Stimulated activated CD4-positive, alpha-beta T cell treated with anti-CD3 and anti-CD28 coated beads, Interleukin-12 subunit alpha, Interleukin-12 subunit beta, amount 100 ng/mL, for 48 hours (primary cell): ENCODE measurements at places on chromosomes 11 and 22.
A peak's percentile ranks its signal among the peaks of the same experiment; 100 is the strongest.

- DNase-seq: no peak
Measured at GRCh38 chr11:8541448-8541847, 52.6 kb downstream of the STK33 start.

- no peak for DNase-seq
Measured at GRCh38 chr11:34732831-34733230, 111.9 kb downstream of the EHF start.

- peak; percentile 80 for DNase-seq
Measured at GRCh38 chr22:37933711-37934376, 19.6 kb downstream of the C22orf23 start.

- no peak for DNase-seq
Measured at GRCh38 chr22:35209203-35209602, 48.1 kb upstream of the HMGXB4 start.

DNA sequence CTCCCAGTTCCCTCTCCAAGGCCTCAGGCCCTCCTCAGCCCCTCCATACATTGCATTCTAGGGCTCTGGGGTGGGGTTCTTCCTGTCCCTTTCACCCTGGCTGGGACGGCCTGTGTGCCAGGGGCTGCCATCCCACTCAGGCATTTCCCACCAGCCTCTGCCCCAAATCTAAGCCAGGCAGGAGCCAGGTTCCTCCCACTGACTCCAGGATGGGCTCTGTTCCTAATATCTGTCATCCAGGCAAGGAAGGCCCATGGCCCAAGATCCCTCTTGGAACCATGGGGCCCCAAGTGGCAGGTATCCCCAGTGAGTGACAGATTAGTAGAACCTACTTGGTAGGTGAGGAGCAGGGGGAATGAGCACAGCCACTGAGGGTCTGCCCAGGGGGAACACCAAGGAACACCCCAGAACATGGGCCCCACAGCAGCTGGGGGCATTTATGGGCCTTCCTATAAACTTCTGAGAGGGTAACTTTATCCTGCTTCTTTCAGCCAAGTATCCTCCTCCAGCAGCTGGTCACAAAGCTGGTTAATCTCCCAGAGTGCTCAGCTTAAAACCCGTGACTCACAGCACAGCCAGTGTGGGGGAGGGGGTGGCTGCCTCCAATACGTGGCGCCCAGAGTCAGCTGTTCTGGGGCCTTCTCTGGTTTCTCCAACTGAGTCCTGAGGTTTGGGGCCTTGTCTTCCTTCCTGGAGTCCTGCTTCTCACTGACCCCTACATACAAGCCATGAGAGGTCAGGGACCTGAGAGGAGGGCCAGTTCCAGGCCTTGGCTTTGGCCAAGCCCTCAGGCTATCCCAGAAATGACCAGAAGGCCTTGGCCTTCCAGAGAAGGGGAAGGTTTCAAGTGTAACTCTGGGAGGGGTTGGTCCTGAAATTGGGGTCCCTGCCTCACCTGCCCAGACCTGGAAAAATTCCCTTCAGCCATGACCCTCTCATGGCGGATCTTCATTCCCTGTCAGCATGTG lies 19.9 kb upstream of the MYOD1 start:
- DNase-seq: no peak

- DNase-seq: no peak
Measured at GRCh38 chr22:36015811-36016529, 12.7 kb downstream of the RBFOX2 start.

DNA sequence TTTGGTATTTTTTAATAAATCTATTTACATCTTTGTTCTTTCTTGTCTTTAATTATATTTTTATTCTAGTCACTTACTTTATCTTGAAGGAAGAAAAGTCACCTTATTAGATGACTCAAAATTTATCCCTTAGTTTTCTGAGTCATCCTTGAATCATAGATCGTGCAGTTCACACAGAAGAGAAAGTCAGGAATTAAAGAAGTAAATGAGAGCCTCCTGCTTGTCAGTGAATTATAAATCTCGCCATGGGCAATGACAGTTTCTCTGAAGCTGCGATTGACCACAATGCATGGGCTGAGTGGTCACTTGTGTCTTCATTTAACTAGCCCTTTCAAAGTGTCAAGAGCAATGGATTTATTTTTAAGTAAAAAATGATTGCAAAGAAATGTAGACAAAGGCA lies 91.2 kb downstream of the LUZP2 start:
- DNase-seq: no peak

GRCh38 chr11:31441296-31441695 lies 68.1 kb downstream of the IMMP1L start:
- no peak for DNase-seq

DNA sequence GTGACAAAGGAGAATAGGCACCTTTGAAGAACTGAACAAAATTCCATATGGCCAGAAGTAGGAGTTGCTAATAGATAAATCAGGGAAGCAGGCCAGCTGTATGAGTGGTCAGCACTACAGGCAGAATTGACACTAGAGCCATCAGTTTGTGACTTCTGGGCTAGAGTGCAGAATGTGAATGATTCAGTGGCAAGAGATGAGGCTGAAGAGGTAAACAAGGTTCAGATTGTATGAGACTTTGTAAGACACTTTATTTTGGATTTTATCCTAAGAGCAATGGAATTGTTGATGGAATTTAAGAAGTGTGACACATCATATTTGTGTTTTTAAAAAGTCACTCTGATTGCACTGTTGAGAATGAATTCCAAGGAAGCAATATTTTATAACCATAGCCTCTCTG lies 12.9 kb downstream of the BIRC3 start:
- DNase-seq: no peak

DNA sequence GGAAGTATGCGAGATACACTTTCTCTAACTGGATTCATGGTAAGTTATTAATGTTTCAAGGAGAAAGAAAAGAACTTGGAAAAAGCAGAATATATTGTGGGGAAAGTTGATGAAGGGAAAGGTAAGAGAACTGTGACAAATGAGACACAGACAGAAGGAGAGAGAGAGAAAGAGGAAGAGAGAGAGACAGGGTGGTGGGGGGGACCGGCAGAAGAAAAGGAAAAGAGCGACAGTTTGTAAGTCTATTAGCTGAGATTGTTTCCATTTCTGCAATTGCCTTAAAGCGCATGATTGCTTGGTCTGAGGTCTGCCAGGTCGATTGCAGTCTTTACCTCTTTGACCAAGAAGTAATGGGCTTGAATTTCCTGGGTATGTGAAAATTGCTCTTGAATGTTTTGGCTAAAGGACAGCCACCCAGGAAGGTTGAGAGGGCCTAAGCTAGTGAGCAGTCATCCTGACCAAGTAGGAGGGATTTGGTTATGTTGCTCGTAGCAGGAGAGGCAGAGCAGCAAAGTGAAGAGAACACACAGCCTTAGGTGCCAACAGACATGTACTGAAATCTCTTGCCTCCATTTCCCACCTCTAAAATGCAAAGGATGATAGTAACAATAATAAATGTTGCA lies 23.6 kb upstream of the TMA7B start:
- no peak for DNase-seq

- DNase-seq: no peak
Measured at GRCh38 chr11:74866557-74866956, 82.3 kb downstream of the XRRA1 start.

DNA sequence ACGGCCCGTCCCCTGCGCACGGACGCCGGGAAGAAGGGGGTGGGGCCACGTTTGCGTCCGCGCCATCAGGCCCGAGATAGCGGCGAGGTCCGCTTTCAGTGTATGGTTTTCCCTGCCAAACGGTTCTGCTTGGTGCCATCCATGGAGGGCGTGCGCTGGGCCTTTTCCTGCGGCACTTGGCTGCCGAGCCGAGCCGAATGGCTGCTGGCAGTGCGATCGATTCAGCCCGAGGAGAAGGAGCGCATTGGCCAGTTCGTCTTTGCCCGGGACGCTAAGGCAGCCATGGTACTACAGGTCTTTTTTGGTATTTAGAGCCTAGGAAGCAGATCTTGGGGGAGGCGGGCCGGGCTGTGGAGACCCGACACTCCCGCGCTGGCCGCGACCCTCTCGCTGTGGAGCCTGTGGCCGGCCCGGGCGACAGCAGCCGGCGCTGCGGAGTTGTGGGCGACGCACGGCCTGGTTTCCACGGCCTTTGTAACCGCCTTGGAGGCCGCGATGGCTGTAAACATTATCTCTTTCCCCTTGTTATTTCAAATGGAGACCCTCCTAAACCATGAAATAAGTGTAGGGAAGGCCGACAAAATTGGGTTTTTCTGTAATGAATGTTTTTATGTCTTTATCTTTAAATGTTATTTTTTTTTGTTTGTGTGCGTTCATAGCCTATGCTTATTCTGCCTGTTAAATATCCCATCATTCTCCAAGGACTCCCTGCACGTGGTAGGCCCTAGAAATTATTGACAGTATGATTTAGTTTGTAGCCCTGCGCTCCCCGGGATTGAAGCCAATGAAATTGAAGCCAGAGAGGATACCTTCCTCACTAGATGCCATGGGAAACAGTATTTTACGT lies at the start of gene AASDHPPT:
Gene AASDHPPT, plus strand, starts transcription at position 54 of the 847 bp plus-strand sequence. Its CDS starts 49 bp downstream, at position 103.
- no peak for DNase-seq

GRCh38 chr22:31327806-31328543 lies 18.2 kb downstream of the PATZ1 start:
- DNase-seq: no peak

- DNase-seq: no peak
Measured at GRCh38 chr11:109383306-109383705, 38.7 kb upstream of the C11orf87 start.

- no peak for DNase-seq
Measured at GRCh38 chr11:17740649-17741235, 6.2 kb downstream of the KCNC1 start.

- peak; percentile 66 for DNase-seq
Measured at GRCh38 chr22:44975427-44976262, 34.2 kb downstream of the PHF21B start.

GRCh38 chr11:67050139-67050538 lies 6.5 kb upstream of the RHOD start:
- DNase-seq: no peak

GRCh38 chr11:17488563-17488962 lies 11.9 kb upstream of the ABCC8 start:
- DNase-seq: no peak

GRCh38 chr22:43331069-43331451 lies 12.1 kb downstream of the SCUBE1 start:
- DNase-seq: no peak

GRCh38 chr11:34915136-34916014 lies 804 bp downstream of the APIP start:
- no peak for DNase-seq

GRCh38 chr22:36762687-36763260 lies 13.1 kb downstream of the IFT27 start:
- no peak for DNase-seq

DNA sequence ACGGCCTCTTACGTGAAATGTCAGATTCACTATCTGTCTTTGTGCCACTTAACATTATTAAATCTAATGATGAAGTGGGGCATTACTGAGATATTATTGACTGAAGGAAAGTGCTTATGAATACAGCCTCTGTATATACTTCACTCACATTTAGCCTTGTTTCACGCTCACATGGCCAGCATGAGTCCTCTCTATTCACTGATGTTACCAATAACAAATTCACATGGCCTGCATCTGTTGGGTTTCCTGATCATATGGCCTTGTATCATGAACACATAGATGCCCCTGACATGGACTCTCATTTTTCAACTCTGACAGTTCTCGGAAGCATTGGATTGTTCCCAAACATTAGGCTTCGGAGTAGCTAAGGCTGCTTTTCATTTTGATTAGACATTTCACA lies 68.3 kb upstream of the MYO18B start:
- DNase-seq: no peak

- DNase-seq: no peak
Measured at GRCh38 chr11:65698205-65698604, 13.8 kb upstream of the KAT5 start.

DNA sequence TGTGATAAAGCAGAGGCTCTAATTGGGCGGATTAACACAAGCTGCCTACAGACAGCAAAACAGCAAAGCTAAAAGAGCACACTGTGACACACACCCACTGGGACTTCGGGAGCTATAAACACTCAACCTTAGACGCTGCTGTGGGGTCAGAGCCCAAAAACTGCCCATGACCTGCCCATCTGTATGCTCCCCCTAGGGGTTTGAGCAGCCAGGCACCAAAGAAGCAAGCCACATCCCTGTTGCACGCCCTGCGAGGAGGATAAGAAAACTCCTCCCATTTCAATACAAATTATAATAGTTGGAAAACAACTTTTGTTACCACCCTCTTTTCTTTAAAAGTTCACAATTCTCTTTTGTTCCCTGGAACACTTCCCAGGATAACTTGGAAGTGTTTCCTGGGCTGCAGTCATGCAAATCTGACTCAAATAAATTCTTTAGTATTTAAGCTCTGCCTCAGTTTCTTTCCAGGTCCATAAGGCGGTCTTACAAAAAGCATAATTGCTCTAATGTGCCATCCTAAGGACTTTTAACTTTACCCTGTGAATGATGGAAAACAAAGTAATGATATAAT lies 86.4 kb downstream of the DLG2 start:
- DNase-seq: no peak

DNA sequence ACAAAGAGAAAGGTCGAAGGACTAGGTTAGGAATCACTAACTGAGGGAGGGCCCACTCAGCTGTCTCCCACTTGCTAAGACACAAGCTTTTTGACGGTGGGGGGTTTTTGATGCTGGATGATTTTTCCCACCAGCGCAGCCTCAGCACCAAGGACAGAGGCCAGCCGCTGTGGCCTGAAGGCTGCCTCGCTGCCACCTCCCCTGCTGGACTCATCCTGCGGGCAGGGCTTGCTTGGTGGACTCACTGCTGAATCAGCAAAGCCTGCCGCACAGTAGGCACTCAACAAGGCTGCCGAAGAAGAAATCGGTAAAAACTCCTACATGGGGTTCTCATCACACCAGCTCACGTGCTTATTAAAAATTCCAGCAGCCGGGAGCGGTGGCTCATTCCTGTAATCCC lies 2.6 kb downstream of the ALG12 start:
- no peak for DNase-seq

DNA sequence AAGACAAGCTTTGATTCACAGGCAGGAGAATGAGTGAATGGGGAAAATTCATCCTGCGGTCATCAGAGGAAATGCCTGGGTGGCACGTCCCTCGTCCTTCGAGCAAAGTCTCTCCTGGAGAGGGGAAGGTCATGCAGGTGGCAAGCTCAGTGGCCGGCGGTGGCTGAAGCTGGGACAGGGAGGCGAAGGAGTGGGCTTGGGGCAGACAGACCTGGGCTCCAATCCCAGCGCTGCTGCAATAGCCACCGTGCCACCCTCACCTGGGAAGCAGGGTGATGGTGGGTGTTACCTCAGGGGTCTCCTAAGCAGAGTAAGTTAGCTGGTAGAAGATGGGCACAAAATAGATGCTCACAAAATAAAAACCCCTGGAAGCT lies 22.4 kb upstream of the CACNG2 start:
- DNase-seq: no peak

DNA sequence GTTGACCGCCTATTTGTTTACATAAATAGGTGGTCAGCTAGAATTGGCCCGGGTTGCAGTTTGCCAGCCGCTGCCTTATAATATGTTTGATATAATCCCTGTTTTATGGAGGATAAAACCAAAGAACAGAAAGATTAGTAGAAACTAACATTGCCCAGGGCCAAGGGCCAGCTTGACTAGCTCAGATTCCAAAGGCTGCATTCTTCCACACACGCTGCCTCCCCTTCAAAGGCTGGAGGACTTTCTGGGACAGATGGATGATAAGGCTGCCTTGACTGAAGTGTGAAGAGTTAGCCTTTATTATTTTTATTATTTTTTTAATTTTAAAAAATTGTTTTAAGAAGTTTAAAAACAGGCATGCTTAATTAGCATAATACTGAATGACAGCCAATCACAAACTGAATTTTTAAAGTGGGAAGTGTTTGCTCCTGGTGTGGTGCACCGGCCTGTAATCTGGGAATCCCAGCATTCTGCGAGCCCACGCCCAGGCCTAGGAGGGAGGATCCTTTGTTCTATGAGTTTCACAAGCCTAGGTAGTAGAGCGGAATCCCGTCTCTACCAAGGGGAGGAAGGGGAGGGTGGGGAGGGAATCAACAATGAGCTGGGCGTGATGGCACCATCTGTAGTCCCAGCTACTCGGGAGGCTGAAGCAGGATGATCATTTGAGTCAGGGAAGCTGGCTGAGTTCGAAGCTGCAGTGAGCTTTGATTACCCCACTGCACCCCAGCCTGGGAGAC lies 114.9 kb downstream of the NAV2 start:
- no peak for DNase-seq
